Spleen (tissue), 13 donors: ENCODE measurements at places on chromosomes 5 and 9.
A peak's percentile ranks its signal among the peaks of the same experiment; 100 is the strongest.

- no peak for DNase-seq
- H3K27ac ChIP-seq: no peak overlapping the region
- H3K4me1 ChIP-seq: peaks cover 7% of the 10 kb centered on the region
- no peaks in the 10 kb centered on the region for H3K27me3 ChIP-seq
Measured at GRCh38 chr5:142426129-142427014, 101.6 kb upstream of the SPRY4 start.

GRCh38 chr5:36359267-36359666 lies 57.6 kb upstream of the RANBP3L start:
- no peaks in the 10 kb centered on the region for H3K36me3 ChIP-seq
- no peak for DNase-seq
- H3K27me3 ChIP-seq: no peaks in the 10 kb centered on the region
- H3K4me3 ChIP-seq: no peak overlapping the region

GRCh38 chr5:463952-464351 lies 21.0 kb downstream of the EXOC3 start:
- peaks cover 16% of the 10 kb centered on the region for H3K4me1 ChIP-seq
- no peak overlapping the region for H3K27ac ChIP-seq
- no peak overlapping the region for H3K4me3 ChIP-seq
- H3K36me3 ChIP-seq: peaks cover 87% of the 10 kb centered on the region
- no peaks in the 10 kb centered on the region for H3K27me3 ChIP-seq

DNA sequence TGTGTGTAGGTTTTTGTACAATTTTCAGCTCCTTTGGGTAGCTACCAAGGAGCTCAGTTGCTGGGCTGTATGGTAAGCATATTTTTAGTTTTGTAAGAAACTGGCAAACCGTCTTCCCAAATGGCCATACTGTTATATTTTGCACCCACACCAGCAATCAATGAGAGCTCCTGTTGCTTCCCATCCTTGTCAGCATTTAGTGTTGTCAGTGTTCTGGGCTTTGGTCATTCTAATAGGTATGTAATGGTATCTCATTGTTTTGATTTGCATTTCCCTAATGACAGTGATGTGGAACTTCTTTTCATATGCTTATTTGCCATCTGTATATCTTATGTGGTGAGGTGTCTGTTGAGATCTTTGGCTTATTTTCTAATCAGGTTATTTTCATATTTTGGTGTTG lies 320.1 kb downstream of the MLLT3 start:
- H3K4me1 ChIP-seq: no peaks in the 10 kb centered on the region
- no peak overlapping the region for H3K4me3 ChIP-seq
- no peaks in the 10 kb centered on the region for H3K27me3 ChIP-seq
- no peaks in the 10 kb centered on the region for H3K36me3 ChIP-seq
- H3K27ac ChIP-seq: no peak overlapping the region
- DNase-seq: no peak

DNA sequence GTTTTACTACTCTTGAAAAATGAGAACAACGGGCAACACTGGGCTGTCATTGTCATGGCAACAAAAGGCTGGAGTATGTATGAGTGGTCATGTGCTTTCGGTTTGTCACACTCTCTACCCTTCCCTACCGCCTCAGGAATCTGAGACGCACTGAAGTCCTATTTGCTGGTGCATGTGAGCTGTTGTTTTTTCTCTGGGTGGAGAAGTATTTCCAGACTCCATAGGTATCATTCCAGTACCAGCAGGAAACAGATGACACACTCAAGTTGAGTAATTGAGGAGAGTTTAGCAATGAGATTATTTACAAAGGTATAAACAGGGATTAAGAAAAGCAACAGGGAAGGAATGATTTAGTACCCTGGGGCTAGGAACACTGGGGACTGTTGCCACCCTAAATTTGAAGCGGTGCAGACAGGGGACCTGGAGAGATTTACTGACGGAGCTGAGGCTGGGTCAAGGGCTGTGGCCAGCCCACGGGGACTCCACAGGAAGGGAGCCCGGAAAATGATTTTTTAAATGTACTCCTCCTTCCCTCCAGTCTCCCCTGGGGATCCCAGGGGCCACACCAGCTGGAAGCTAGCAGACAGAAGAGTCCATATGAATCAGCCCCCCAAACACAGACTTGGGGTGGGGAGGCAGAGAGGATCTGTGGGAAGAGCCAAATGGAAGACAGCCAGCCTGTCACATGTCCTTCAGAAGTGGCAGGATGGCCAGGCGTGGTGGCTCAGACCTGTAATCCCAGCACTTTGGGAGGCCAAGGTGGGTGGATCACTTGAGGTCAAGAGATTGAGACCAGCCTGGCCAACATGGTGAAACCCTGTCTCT lies 13.2 kb upstream of the ZBTB43 start:
- no peaks in the 10 kb centered on the region for H3K36me3 ChIP-seq
- no peak overlapping the region for H3K27ac ChIP-seq
- no peaks in the 10 kb centered on the region for H3K27me3 ChIP-seq
- no peak for DNase-seq
- no peaks in the 10 kb centered on the region for H3K4me1 ChIP-seq
- H3K4me3 ChIP-seq: no peak overlapping the region

DNA sequence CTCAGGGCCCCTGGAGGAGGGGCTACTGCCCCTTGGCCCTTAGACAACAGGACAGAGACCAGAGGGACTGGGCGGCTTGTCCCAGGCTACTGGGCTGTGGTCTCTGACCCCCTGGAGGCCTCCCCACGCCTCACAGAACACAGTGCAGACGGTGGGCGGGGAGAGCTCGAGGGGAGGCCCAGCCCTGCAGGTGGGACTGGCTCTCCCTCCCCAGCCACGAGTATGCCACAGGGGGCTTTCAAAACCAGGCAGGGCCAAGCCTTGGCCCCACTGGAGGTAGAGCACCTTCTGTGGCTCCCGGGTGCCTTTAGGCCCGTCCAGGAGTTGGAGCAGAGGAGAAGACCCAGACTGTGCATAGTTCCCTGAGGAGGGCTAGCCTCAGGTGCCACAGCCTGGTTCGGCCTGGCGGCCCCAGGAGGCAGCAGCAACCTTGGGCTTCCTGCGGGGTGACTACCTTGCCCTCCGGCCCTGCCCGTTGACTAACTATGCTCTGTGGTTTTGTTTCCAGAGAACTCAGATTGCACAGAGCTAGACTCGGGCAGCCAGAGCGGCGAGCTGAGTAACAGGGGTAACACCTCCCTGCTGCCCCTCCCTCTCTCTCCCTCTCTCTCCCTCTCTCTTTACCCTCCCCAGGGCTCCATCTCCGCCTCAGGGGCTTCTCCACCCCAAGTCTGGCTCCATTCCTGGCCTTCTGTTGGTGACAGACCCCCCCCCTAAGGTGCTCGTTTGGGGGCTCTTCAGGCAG lies 15.5 kb downstream of the CARD19 start:
- H3K4me3 ChIP-seq: no peak overlapping the region
- DNase-seq: peak; percentile 86
- no peaks in the 10 kb centered on the region for H3K27me3 ChIP-seq
- H3K36me3 ChIP-seq: no peaks in the 10 kb centered on the region

- H3K4me3 ChIP-seq: peak overlapping the region; percentile 52
- peaks cover 15% of the 10 kb centered on the region for H3K4me1 ChIP-seq
- DNase-seq: peak; percentile 79
- H3K36me3 ChIP-seq: no peaks in the 10 kb centered on the region
- peak overlapping the region; percentile 59 for H3K27ac ChIP-seq
Measured at GRCh38 chr9:133702798-133703590, 35.2 kb downstream of the SARDH start.

- no peak for DNase-seq
- peaks cover 23% of the 10 kb centered on the region for H3K27me3 ChIP-seq
- H3K4me3 ChIP-seq: no peak overlapping the region
- no peaks in the 10 kb centered on the region for H3K4me1 ChIP-seq
- no peaks in the 10 kb centered on the region for H3K36me3 ChIP-seq
- no peak overlapping the region for H3K27ac ChIP-seq
Measured at GRCh38 chr5:133605323-133605722, 7.0 kb downstream of the FSTL4 start.

GRCh38 chr9:106179191-106179590 lies 484.9 kb downstream of the TMEM38B start:
- no peaks in the 10 kb centered on the region for H3K36me3 ChIP-seq
- no peak overlapping the region for H3K27ac ChIP-seq
- DNase-seq: no peak
- no peaks in the 10 kb centered on the region for H3K4me1 ChIP-seq

DNA sequence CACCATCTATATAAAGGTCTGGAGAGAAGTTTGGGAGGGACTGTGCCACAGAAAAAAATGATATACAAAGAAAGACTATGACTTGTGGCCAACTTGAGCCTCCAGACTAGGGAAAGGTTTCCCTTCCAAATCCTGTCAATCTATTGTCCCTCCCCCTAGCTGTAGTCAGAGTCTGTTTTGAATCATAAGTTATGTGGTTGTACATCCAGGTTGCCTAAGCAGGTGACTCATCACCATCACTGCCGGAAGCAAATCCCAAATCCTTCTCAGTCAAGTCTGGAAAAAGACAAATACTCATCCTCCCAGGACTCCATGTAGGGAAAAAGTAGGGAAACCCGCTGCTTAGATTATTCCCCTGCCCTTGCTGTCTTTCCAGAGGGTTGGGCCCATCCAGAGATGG lies 235.7 kb downstream of the CDK5RAP2 start:
- no peak for DNase-seq
- peaks cover 5% of the 10 kb centered on the region for H3K27me3 ChIP-seq

- H3K27ac ChIP-seq: peak overlapping the region; percentile 54
- H3K27me3 ChIP-seq: no peaks in the 10 kb centered on the region
- no peak for DNase-seq
- H3K4me1 ChIP-seq: peaks cover 9% of the 10 kb centered on the region
- no peaks in the 10 kb centered on the region for H3K36me3 ChIP-seq
- no peak overlapping the region for H3K4me3 ChIP-seq
Measured at GRCh38 chr5:10537624-10538023, 26.2 kb upstream of the ANKRD33B start.

GRCh38 chr5:74541381-74541781 lies 99.1 kb downstream of the ENC1 start:
- no peak for DNase-seq
- H3K4me1 ChIP-seq: peaks cover 24% of the 10 kb centered on the region
- H3K4me3 ChIP-seq: no peak overlapping the region
- H3K27ac ChIP-seq: no peak overlapping the region
- no peaks in the 10 kb centered on the region for H3K27me3 ChIP-seq

GRCh38 chr5:174827558-174827957 lies 103.2 kb downstream of the MSX2 start:
- DNase-seq: no peak
- no peaks in the 10 kb centered on the region for H3K4me1 ChIP-seq
- no peaks in the 10 kb centered on the region for H3K36me3 ChIP-seq
- no peak overlapping the region for H3K4me3 ChIP-seq
- no peak overlapping the region for H3K27ac ChIP-seq
- H3K27me3 ChIP-seq: no peaks in the 10 kb centered on the region

DNA sequence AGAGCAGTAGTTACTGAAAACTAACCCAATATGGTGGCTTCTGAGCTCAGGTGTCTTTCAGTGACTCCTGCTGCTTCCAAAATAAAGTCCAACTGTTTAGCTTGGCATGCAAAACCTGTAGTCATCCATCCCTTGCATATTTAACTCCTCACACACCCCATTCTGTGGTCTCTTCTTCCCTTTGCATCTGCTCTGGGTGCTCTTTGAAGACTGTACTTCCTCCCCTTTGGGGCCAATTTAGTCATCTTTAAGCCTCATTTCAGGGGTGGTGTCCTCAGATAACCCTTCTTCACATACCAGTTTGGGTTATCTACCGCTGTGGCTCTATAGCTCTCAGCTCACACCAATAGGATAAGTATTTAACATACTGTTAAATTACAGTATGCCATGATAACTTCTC lies 209.9 kb upstream of the DMRT1 start:
- no peak for DNase-seq
- H3K4me1 ChIP-seq: no peaks in the 10 kb centered on the region
- no peak overlapping the region for H3K27ac ChIP-seq
- H3K36me3 ChIP-seq: no peaks in the 10 kb centered on the region

GRCh38 chr9:122374885-122375420 lies 4.1 kb downstream of the PTGS1 start:
- H3K36me3 ChIP-seq: no peaks in the 10 kb centered on the region
- peaks cover 5% of the 10 kb centered on the region for H3K27me3 ChIP-seq
- peaks cover 45% of the 10 kb centered on the region for H3K4me1 ChIP-seq
- no peak overlapping the region for H3K4me3 ChIP-seq

DNA sequence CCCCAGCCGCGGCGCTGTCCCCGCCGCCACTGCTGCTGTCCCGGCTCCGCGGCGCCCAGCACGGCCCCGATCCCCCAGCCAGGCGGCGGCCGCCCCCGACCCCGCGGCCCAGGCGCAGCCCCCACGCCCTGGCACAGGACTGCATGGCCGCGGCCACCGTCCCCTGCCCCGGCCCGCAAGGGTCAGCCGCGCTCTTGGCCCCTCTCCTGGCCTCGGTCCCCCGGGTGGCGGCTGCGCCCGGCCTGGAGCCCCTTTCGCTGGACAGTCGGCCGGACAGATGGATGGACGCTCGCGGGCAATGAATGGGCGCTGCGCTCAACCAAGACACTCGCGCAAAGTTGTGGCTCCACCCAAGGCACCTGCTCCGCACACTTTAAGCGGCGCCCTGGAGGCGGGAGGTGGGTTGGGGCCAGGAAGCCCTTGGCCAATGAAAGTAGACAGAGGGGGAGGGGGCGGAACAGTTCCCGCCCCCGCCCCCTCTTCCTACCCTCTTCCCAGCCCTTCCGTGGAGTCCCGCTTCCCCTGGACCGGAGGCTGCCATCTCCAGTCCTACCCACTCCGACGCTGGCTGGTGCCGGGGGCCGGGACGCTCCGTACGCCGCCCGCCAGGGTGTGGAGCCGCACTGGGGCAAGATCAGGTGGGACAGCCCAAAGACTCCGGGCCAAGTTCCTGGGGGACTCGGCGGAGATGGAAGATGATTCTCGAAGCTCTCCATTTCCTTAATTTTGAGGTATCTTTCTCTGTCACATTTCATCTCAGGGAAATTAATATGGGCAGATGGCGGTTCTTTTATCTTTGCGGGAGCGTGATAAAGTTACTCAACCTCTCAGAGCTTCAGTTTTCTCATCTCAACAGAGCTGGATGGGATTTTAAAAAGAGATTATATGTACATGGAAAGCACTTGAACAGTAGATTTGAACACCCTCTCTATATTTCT lies at the start of gene GLDC:
GLDC (minus strand) TSS at position 375 of the 938 bp plus-strand sequence; CDS start at position 145, 230 bp downstream.
- peaks cover 19% of the 10 kb centered on the region for H3K4me1 ChIP-seq
- peak within 1 kb of the TSS; percentile 44 for H3K4me3 ChIP-seq
- peaks cover 36% of the 10 kb centered on the region for H3K27me3 ChIP-seq
- no peaks in the 10 kb centered on the region for H3K36me3 ChIP-seq

GRCh38 chr9:101398930-101399642 lies 435 bp downstream of the ZNF189 start:
- H3K36me3 ChIP-seq: peaks cover 36% of the 10 kb centered on the region
- DNase-seq: no peak

- no peak overlapping the region for H3K27ac ChIP-seq
- no peaks in the 10 kb centered on the region for H3K36me3 ChIP-seq
- no peak overlapping the region for H3K4me3 ChIP-seq
- H3K27me3 ChIP-seq: no peaks in the 10 kb centered on the region
Measured at GRCh38 chr9:27487927-27488326, 36.2 kb upstream of the IFNK start.

GRCh38 chr9:4116723-4117460 lies 183.0 kb downstream of the GLIS3 start:
- DNase-seq: no peak
- H3K4me1 ChIP-seq: no peaks in the 10 kb centered on the region
- no peak overlapping the region for H3K27ac ChIP-seq
- H3K4me3 ChIP-seq: no peak overlapping the region
- peaks cover 7% of the 10 kb centered on the region for H3K36me3 ChIP-seq
